ENCODE measurements at places on chromosomes 6 and 20.

GRCh38 chr6:151276112-151276740, 36.5 kb downstream of the AKAP12 start:
- DNase-seq = peak; percentile 65

GRCh38 chr6:143802833-143803565, 40.1 kb upstream of the LTV1 start:
- peak; percentile 38 for DNase-seq

DNA sequence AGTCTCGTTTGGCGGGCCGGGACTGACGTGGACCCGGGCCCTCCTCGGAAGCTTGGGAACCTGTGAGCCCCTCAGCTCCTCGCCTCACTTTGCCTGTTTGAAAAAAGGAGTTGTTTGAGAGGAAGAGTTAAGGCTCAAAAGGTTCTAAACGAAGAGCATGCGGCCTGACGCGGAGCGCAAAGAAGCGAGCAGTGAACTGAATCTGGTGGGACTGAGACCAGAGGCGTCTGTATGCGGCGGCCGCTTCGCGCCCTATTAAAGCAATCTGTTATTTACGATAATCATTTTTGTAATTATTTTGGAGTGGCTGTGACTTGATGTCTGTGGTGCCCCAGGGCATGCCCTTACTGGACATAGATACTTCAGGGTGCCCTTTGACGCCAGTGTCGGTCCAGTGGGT, 3.3 kb upstream of the TFAP2C start:
- DNase-seq = no peak

GRCh38 chr20:60113771-60114170, 155.5 kb downstream of the CDH26 start:
- DNase-seq = no peak

DNA sequence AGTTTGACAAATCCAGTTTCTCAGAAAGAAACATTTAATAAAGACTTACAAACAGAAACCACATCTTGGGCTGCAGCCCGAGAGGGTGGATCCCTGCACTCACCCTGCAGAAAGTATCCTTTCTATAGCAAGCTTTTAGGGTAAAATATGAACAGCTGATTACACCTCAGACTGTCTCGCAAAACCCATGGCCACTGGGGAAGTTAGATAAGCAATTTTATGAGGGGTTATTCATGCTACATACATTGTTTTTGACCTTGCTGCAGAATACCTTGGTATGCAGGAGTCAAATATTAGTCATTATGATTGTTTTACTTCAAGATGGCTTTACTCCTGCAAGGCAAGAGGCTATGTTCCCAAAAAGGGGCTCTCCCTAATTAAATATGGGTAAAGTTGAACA, 126.9 kb downstream of the OR2B2 start:
- no peak for DNase-seq

GRCh38 chr20:36074983-36075382, 79.6 kb upstream of the EPB41L1 start:
- DNase-seq = no peak

DNA sequence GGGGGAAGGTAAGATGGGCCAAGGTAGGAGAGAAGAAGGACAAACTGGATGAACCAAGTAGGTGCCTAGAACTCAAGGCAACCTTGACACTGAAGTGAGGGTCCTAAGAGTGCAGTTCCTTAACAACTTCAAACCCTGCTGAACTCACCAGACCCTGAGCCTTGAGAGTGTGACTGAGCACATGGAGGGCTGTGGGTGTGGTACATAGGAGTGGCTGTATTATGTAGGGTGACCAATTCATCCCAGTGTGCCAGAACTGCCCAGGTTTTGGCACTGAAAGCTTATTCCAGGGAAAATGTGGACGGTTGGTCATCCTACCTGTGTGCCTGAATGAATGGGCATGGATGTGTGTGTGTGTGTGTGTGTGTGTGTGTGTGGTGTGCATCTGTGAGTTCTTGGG, 281.8 kb downstream of the DHX35 start:
- DNase-seq = no peak

GRCh38 chr6:43779852-43780236, 9.8 kb downstream of the VEGFA start:
- no peak for DNase-seq

DNA sequence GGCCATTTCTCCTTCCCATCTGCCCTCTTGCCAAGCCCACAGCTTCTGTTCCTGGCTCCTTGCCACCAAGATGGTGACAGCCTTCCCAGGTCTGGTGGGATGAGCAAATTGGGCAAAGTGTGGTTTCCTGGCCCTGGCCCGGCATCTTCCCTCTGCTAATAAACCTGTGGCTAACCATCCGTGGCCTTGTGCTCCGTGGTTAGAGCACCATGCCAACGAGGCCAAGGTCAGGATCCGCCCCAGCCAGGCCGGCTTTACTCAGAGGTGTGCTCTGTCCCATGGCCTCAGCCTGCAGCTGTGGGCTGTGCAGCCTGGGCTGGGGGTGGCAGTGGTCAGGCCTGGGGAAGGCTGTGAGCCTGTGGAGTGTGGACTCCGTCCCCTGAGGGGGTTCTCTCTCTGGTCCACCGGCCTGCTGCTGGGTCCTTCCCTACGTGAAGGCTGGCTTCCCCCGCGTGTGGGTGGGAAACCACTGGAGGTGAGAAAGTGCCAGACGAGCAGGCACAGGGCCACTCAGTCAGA, 117.4 kb downstream of the VEGFA start:
- DNase-seq = no peak

DNA sequence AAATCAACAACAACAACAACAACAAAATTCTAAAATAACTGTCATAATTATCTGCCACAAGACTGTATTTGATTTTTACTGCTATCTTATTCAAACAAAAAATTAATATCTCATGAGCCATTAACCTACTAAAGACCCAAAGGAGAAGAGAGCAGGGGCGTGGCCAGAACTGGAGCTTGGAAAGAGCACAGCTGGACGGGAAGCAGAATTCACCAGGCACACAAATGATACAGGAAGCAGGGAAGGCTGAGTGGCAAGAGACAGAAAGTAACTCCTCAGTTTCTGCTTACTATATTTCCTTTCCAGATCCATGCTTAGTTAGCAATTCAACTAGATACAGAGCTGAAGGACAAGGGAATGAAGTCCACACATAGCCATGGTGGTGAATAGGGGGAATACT, 54.4 kb downstream of the FKBP5 start:
- DNase-seq = no peak

GRCh38 chr20:63150911-63151531, 64.9 kb downstream of the YTHDF1 start:
- DNase-seq = no peak

GRCh38 chr6:56104591-56104990, 142.8 kb downstream of the COL21A1 start:
- no peak for DNase-seq

GRCh38 chr20:64111841-64112641, 4.7 kb upstream of the NPBWR2 start:
- DNase-seq = no peak

GRCh38 chr6:4948781-4949450, 54.9 kb downstream of the RPP40 start:
- no peak for DNase-seq

- DNase-seq = peak; percentile 60
These were observed at the start of gene ZKSCAN3 for GRCh38 chr6:28349892-28350737. Gene ZKSCAN3, plus strand, starts transcription at chr6:28349947. Its CDS starts 9,640 bp downstream, at chr6:28359587.

DNA sequence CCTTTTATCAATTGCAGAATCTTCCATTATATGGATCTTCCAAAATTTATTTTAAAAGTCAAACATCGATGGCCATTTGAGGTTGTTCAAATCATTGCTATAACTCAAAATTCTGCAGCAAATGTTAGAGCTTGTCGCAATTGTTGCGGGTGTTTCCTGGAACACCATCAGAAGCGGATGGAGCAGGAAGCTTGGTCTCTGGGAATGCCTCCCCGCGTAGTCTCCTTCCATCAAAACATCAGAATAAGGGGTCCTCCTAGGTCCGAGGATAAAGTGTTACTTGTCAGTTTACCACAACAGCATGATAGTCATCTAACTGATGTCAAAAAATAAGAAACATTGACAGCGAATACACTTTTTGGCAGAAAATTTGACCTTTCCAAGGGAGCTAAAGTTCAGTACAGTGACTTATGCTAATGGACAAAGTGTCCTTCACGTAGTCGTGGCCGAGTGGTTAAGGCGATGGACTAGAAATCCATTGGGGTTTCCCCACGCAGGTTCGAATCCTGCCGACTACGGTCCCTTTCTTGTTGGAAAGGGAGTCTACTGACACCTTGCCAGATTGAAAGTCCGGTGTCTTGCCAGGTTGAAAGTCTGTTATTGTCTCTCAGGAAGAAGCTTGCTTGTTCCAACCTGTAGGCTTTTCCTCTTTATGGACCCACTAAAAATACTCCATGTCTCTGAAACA, 59.0 kb upstream of the ZNF184 start:
- no peak for DNase-seq

DNA sequence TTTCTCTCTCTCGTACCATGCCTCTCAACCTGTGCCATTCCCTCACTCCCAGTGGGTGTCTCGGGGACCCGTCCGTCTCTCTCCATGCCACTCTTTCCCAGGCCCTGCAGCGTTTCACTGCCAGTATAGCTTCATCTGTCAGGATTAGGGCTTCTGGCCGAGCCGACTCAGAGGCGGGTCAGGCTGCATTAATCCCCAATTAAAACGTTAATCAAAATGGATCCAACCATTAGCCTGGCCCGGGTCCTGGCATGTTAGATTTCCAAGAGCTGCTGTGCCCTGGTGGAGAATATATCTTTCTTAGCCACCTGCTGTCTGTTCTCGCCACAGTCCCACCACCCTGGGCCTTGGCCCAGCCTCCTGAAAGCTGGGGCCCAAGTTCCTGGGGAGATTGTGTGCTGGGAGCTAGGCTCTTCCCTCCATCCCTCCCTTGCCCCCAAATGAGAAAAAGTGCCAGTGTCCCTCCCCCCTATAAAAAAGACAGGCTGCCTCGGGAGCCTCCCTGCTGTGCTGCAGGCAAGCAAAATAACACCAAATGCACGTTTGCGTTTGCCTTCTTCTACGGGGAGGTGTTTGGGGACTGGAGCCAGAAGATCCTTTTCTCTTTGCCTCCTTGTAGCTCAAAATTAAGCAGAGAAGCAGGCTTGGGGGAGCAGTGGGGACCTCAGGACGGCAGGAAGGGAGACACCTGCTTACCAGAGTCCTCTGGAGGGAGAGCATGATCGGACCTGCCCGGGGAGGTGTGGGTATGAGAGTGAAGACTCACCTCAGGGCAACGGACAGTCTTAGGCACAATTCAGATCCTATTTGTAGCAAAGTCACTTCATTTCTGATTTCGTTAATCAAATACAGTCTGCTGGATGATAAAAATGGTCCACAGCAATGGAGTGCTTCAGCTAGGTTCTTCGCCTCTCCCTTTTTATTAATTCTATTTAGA, 3.0 kb downstream of the KCNG1 start:
- DNase-seq = no peak

- no peak for DNase-seq
These were observed 226.2 kb downstream of the EYA4 start for GRCh38 chr6:133467231-133467981.

GRCh38 chr6:90383196-90383822, 86.7 kb upstream of the BACH2 start:
- no peak for DNase-seq

- no peak for DNase-seq
These were observed 511.8 kb downstream of the LMBRD1 start for GRCh38 chr6:69285054-69285453.

- DNase-seq = no peak
These were observed 19.4 kb upstream of the TRERF1 start for GRCh38 chr6:42471142-42471541.

DNA sequence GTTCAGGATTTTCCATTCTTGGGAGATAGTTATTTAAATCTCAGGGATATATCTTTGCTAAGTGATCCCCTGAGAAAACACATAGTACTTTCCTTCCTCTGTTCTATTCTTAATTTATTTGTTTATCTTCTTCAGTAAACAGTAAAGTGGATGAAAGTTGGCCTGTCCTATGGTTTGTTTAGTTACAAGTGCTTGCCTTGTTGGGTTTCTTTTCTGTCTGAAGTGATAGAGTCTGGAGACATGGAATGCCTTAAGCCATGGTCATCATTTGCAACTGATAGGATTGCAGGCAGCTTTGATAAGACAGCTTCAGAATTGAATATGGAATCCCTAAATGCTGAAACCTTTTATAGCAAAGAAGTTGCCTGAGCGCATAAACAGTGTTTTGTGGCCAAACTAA, 4.9 kb downstream of the ADGRG6 start:
- no peak for DNase-seq

- no peak for DNase-seq
These were observed 27.3 kb downstream of the C6orf89 start for GRCh38 chr6:36913082-36913481.

- DNase-seq = no peak
These were observed 883.6 kb upstream of the FLRT3 start for GRCh38 chr20:15220778-15221565.

DNA sequence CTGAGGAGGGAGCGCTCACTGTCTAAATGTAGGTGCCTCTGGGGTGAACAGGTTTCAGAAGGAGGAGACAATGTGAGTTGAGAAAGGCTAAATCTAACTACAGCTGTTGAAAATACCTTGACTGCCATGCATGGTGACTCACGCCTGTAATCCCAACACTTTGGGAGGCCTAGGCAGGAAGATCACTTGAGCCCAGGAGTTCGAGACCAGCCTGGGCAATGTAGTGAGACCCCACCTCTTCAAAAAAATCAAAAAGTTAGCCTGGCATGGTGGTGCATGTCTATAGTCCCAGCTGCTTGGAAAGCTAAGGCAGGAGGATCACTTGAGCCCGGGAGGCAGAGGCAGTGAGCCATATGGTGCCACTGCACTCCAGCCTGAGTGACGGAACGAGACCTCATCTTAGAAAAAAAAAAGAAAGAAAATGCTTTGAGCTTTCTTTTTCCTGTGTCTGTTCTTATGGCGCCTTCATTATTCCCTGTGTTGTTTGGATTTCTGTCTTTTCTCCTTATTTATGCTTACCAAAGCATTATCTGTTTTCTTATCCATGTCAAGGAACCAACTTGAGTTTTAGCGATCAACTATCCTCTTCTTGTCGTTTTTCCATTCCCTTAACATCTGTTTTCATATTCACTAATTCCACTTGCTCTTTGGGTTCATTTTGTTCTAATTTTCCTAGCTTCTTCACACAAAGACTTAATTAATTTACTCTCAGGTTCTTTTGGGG, 8.5 kb downstream of the SLC2A10 start:
- DNase-seq = no peak

DNA sequence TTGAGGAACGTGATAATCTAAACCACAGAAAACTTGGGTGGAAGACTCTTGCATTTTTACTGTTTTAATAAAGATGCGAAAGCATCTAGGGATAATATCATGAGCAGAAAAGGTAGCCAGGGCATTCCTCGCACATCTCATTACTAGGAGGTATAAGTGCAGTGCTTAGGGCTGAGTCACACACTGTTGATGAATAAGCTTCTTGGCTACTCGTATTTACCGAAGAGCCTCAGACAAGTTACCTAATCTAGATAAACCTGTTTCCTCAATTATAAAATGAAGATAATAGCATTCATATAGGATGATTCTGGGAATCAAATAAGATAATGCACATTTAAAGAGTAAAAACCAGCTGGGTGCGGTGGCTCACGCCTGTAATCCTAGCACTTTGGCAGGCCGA, 780 bp upstream of the KIAA0319 start:
- DNase-seq = no peak

- no peak for DNase-seq
These were observed 96.8 kb downstream of the PREX1 start for GRCh38 chr20:48730977-48731376.

GRCh38 chr6:132483779-132484679, 28.9 kb downstream of the STX7 start:
- peak; percentile 55 for DNase-seq

- peak; percentile 61 for DNase-seq
These were observed 72.3 kb downstream of the VEGFA start for GRCh38 chr6:43842231-43842794.

GRCh38 chr6:21033084-21033483, 498.8 kb downstream of the CDKAL1 start:
- DNase-seq = no peak

GRCh38 chr20:46850416-46850815, 44.2 kb upstream of the EYA2 start:
- DNase-seq = no peak
